Activated CD8-positive, alpha-beta T cell treated with anti-CD3 and anti-CD28 coated beads for 36 hours (primary cell): ENCODE measurements at places on chromosomes 7 and 10. TPM values are rescaled to one million over a fixed set of nuclear protein-coding genes. Genes with fewer than 3 reads are reported as not detected.

The UCN3 gene
- total RNA-seq: not detected

The PCLO gene
- not detected for total RNA-seq

DNA sequence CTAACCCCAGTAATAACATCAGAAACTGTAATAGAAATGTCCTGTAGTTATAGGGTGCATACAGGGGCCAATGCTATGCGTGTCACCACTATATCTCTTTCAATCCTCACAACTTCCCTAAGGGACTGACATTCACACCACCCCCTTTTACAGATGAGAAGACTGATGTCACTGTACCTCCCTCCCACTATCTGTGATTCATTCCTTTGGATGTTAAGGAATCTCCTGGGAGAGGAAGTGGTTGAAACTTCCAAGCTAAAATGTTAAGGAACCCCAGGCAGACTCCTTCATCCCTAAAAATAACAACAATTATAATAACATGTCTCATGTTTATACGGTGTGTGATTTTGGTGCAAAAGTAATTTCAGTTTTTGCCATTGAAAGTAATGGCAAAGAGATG lies 5.4 kb downstream of the COL13A1 start:
- no peak for DNase-seq

DNA sequence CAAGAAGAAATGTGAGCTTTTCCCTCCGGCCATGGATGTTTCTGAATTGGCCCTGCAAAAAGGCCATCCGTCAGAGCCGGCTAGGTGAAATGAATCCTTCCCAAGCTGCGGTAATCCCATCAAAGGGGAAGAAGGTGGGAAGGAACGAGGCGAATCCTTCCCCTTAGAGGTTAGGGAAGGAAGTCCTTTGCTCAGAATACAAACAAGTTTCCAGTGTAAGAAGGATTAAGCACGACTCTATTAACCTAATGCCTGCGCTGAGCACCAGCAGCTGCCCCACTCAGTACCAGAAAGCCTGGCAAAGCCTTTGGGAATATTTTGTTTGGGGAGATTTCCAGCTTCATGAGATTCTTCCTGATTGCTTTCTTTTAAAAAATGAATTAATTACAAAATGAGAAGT lies 42.8 kb downstream of the CLRN3 start:
- no peak for DNase-seq

- DNase-seq: peak; percentile 69
Measured at GRCh38 chr7:44454348-44454747, 36.1 kb downstream of the NUDCD3 start.

DNA sequence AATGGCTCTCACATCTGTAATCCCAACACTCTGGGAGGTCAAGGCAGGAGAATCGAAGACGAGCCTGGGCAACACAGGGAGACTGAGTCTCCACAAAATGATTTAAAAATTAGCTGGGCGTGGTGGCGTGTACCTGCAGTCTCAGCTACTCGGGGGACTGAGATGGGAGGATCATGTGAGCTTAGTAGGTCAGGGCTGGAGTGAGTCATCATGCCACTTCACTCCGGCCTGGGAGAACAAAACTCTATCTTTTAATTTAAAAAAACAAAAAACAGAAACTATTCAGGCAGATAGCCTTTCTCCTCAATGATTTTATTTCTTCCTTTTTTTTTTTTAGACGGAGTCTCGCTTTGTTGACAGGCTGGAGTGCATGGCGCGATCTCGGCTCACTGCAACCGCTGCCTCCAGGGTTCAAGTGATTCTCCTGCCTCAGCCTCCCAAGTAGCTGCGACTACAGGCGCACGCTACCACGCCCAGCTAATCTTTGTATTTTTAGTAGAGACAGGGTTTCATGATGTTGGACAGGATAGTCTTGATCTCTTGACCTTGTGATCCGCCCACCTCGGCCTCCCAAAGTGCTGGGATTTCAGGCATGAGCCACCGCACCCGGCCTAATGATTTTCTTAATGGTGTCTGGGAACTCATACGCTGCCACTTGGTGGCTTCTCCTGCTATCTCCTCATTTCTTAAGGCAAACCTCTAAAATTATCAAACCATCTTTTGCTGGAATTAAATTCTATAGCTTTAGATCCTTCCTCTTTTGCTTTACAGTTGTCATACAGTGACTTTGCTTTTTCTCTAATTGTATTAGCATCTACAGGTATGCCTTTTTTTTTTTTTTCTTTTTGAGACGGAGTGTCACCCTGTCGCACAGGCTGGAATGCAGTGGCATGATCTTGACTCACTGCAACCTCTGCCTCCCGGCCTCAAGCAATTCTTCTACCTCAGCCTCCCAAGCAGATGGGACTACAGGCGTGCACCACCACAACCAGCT lies 22.9 kb downstream of the SRPK2 start:
- DNase-seq: no peak

The AKR1D1 gene
- not detected for total RNA-seq

The DDC gene
- total RNA-seq: 0.36 TPM

GRCh38 chr10:105062951-105063350 lies 421.9 kb downstream of the SORCS3 start:
- no peak for DNase-seq
